Nucleus accumbens (tissue), 56 donors: ENCODE measurements at places on chromosomes 4 and X.

DNA sequence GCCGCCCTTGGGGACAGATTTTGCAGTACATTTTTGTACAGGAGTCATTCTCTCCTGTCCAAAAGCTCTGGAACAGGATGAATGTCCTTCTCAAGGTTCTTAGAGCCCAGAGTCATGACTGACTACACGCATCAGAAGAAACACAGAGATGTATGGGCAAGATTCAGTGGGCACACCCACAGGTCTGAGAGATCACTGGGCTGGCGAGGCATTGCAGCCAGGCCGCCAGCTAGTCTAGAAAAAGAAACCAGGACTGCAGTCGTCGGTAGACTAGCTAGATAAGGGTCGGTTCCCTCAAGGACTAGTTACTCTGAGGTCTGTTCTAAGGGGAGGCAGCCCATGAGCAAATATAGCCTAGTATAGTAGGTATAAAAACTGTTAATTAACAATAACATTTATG lies 19.8 kb downstream of the GBA3 start:
- no peak for DNase-seq

GRCh38 chrX:154485150-154486051 lies 1.0 kb downstream of the UBL4A start:
- DNase-seq, result no peak

- no peak for DNase-seq
These were observed 12.2 kb upstream of the ODAM start for GRCh38 chr4:70183168-70183939.

- no peak for DNase-seq
These were observed 4.9 kb downstream of the SPRY1 start for GRCh38 chr4:123401271-123402120.

DNA sequence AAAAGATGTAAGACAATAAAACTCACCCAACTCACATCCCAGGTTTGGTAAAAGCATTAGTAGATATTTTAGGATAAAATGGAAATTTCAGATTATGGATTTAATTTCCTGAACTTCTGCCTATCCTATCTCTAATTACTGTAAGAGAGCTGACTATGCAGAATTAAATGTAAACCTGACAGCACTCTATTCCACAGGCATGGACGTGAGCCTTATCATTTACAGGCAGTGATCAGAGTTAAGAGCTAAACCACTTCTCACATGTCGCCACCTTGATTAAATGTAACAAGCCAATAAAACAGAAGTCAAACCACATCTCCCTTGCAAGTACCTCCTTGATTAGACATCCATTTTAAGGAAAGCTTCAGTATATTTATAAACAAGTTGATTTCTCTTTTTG lies 97.5 kb upstream of the CBR4 start:
- DNase-seq, result no peak

DNA sequence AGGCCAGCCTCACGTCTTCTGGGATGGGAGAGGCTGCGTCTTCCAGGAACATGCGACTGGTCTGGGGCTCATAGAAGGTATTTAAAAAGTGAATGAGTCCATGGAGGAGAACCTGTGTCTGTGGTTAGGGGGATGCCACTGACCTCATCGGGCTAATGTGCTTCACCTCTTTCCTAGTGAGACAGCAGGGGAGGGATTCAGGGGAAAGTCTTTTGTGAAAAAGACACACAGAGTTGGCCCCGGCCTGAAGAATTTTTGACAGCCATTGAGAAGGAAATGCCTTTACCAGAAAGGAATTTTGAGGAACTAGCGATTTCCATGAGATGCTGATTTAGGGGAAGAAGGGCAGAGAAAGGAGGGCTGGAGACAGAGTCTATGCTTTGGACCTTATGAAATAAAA lies 11.0 kb upstream of the C4orf50 start:
- DNase-seq, result no peak

GRCh38 chr4:89031272-89031671 lies 25.7 kb downstream of the FAM13A start:
- DNase-seq, result no peak

DNA sequence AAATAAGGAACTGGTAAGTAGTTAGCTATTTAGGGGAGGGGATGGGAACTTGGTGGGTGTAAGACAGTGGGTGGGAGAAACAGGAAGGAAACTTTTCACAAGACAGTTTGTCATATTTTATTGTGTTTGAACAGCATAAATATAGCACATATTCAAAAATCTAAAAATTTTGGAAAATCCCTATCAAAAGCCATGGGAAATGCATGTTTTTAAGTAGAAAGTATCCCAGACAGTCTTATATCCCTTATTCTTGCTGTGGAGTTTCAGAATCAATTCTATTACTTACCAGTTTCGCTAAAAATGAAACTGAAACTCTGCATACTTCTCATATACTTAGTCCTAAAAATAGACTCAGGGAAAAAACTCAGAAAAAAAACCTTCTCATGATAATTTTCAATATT lies 22.3 kb upstream of the RASGEF1B start:
- DNase-seq, result no peak

GRCh38 chr4:188439641-188440311 lies 300.5 kb downstream of the TRIML1 start:
- no peak for DNase-seq

GRCh38 chr4:138405466-138405891 lies 163.3 kb upstream of the SLC7A11 start:
- DNase-seq, result no peak

DNA sequence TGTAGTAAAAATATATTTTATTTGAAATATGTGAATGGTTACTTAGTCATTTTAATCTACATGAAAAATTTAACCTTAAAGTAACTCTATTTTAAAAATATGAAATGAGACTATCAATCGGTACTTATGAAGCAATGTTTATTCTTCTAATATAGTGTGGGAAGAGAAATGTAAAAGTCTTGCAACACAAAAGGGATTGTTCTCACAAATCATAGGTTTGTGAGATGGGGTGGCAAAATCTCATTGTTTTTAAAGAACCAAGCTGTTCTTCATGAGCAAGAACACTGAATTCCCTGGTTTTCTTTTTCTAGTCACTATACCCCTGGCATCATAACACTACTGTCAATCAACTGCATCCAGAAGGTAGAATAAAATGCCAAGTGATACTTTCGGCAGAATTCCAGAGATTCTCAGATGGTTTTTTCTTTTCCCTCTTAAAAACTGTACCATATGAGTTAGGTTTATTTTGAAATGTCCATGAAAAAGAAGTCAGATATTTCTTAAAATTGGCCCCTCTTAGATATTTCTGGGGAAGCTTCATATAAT lies 52.2 kb downstream of the SNCA start:
- DNase-seq, result no peak

DNA sequence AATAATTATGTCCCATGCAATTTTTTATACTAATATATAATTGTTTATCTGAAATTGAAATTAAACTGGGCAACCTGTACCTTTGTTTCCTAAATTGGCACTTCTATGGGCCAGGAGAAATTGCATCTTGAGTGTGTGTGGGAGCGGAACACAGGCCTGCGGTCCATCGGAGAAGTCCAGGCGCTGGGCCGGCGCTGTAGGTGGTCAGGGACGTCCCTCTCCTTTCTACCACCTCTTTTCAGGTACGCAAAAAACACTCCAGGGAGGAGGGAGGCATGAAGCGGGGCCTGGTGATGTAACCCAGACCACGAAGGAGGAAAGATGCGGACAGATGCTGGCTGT lies 717 bp downstream of the MGAT4D start:
- DNase-seq, result no peak

GRCh38 chr4:161188578-161188977 lies 975.2 kb downstream of the FSTL5 start:
- no peak for DNase-seq

DNA sequence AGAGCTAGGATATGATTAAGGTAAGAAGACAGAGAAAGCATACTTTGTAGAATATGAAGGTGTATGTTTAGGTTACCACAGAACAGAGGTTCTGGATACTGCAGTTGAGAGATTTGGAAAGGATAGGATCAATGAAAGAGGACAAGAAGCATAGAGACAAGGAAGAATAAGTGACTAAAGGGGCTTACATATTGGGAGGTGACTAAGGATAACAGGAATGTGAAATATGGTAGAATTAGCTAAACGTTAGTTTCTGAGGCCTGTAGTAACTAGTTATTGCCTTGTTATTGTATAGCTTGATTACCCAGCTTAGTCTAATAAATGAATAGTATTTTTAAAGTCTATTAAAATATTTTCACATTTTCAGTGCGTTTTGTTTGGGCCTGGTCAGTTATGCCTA lies 38.2 kb downstream of the CENPI start:
- DNase-seq, result no peak

DNA sequence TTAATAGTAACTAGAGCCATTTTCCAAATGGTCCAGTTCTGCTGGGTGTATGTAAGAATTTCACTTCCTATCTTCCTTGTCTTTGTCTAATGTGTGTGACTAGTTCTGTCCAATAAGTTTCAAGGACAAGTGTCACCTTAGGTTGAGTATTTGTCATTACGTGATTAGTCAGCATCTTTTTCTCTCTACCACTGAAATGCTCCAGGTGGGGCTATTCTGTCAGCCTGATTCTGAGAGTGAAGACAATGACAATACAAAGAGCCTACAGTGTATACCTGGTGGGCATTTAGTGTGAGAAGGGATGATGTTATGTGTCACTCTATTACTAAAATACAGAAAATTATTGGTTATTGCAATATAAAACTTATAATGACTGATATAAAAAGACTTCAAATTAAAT lies 876.3 kb downstream of the C4orf33 start:
- no peak for DNase-seq

- DNase-seq, result no peak
These were observed 48.7 kb downstream of the ATP10D start for GRCh38 chr4:47533689-47534347.

DNA sequence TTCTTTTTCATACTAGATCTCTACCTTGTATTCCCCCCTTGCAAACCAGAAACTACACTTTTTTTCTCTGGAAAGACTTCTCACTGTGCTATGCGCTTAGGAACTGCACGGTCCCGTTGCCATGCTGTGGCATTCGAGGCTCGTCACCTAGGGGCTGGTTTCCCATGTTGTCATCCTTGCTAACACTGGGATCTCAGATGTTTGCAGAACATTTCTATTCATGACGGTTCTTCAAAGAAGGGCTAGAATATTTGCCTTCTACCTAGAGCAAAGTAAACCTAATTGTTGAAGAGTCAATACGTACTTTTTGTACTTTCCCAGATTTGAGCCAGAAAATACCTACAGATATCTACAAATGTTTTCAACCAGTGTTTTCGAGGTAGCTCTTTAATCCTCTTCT lies 41.0 kb downstream of the RS1 start:
- DNase-seq, result no peak

DNA sequence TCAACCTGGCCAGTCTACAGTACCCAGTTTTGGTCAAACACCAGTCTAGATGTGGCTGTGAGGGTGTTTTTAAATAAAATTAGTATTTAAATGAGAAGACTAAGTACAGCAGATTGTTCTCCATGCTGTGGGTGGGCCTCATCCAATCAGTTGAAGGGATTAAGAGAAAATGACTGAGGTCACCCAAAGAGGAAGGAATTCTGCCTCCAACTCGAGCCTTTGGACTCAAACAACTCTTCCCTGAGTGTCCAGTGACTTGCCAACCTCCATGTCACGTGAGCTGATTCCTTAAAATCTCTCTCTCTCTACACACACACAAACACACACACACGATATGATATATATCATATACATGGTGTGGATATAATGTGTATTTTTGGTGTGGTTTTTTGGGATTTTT lies 10.0 kb downstream of the TREX2 start:
- no peak for DNase-seq

- no peak for DNase-seq
These were observed 151.4 kb upstream of the STX18 start for GRCh38 chr4:4693258-4693657.

DNA sequence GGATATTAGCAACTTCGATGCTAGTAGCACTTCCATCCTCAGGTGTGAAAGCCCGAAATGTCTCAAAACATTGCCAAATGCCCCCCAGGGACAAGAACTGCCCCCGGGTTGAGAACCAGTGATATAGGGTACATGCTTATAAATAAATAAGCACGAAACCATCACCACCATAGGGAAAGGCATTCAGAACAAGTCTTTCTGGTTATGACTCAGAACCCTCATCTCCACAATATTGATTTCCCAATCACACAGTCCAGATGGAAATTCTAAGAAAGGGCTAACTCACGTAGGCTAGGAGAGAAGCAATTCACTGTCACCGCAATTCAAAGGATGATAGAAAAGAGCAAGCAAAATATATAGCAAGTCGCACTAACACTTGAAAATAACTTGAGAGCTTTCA lies 84.8 kb downstream of the ANOS1 start:
- DNase-seq, result no peak

DNA sequence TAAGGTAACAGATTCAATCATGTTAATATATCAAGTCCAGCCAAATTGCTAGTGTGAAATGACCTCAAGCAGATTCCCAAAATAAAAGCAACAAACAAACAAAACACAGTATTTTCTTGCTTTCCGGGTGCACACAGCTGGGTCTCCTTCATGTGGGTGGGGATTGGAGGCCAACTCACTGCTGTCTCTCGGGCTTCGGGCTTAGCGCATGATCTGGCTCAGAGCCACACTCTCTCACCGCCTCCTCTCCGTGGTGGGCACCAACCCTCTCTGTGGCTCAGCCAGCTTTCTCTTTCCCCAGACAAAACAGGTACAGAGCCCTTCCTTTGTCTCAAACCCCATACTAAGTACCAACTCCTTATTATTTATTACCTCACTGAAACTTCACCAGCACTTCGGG lies 2.9 kb upstream of the REELD1 start:
- no peak for DNase-seq

- DNase-seq, result no peak
These were observed 29.8 kb upstream of the ESX1 start for GRCh38 chrX:104284507-104284906.

DNA sequence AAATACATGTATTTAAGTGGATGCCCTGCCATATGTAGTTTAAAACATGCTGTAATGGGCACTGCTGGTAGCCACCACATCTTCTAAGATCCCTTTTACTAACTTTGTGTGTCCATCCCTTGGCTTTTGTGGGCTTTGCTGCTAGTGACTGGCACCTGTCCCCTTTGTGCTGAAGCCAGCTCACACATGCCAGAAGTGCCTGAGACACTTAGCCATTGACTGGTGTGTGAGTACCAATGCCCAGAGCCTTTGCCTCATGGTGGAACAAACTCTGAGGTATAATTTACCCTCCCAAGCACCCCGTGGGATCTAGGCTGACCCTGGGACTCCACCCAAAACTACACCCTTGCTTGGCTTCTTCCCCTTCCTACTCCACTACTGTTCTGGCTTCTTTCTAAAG lies 33.0 kb downstream of the ARHGAP6 start:
- no peak for DNase-seq

DNA sequence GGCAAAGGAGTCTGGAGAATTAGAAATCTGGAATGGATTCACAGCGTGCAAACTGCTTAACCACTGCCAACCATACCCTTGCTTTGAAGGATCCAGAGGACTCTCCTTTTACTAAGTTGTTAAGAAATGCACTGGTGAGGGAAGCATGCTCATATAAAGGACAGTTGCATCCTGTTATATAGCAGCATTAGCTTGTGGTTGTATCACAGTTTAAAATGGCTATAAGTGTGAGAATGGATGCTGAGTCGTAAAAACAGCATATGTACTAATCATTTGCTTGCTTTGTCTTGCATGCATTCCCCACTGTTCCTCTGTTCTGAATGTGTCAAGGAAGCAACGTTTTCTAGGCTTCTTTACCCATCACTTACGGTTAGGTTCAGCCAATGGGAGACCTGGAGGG lies 101.1 kb downstream of the CXCL13 start:
- DNase-seq, result no peak

- DNase-seq, result no peak
These were observed 207.0 kb upstream of the PDE5A start for GRCh38 chr4:119835613-119835910.

- DNase-seq, result no peak
These were observed 1.9 kb downstream of the NUDT6 start for GRCh38 chr4:122920473-122920872.
